ENCODE measurements at places on chromosomes 2 and 18.

GRCh38 chr18:49098386-49098785 is 147.6 kb upstream of the SMAD7 start:
- DNase-seq, result no peak

DNA sequence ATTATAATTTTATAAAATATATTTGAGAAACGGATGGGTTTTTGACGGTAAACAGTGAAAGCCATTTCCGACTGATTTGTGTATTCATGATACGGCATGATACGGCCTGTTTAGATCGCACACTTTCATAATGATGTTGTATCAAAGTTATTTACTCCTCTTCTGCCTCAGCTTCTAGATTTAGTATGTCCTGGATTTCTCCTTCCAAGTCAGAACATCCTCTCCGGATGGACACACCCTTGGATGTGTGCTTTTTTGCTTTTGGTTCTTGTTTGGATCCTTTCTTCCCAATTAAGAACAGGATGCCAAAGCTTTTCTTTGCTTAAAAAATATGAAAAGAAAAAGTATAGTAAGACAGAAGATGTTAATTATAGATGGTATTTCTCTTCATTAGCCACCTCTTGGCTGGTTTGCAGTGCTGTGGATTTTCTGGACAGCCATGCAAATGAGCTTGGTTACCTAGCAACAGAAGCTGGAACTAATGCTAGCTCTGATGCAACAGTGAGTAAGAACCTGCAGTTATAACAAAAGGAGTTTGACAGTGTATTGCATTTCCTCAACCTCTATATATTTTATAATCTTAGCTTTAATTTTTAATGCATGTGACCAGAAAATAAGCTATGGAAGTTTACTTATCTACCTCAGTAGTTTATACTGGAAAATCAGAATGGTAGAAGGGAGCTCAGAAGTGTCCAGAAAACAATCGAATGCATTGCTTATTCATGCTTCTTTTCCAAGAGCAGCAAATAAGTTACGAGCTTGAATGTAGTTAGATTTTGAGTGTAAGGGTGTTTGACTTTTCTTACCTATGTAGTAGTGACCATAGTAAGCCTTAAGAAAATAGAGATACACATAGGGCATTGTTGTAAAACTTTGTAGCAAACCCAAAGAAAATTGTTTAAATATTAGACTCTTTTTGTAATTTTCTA is 27.9 kb downstream of the RMND5A start:
- DNase-seq, result no peak

- DNase-seq, result no peak
Observed at GRCh38 chr2:237298151-237299118, 115.5 kb downstream of the COL6A3 start.

- DNase-seq, result no peak
Observed at GRCh38 chr2:165762723-165763122, 31.3 kb downstream of the GALNT3 start.

- no peak for DNase-seq
Observed at GRCh38 chr18:35378574-35378896, 1.4 kb upstream of the ZNF396 start.

GRCh38 chr2:217943446-217944321 is 59.1 kb downstream of the TNS1 start:
- no peak for DNase-seq

DNA sequence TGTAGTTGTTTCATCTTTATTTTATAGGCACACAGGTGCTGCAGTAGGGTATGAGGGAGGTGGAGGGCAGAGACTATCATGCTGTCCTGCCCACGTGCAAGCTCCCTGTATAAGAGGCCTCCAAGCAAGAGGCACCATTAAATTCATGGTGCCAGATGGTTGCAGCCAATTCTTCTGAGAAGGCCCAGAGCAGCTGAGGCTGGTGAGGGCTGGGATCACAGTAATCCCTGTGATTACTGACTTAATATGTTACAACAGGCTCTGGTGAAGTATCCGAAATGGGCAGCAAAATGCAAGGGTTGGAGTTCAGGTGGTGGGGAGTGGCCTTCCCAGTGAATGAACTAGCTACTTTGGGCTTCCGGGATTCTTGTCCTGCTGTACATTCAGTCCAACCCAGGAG is 191.9 kb upstream of the SMAD2 start:
- DNase-seq, result no peak

DNA sequence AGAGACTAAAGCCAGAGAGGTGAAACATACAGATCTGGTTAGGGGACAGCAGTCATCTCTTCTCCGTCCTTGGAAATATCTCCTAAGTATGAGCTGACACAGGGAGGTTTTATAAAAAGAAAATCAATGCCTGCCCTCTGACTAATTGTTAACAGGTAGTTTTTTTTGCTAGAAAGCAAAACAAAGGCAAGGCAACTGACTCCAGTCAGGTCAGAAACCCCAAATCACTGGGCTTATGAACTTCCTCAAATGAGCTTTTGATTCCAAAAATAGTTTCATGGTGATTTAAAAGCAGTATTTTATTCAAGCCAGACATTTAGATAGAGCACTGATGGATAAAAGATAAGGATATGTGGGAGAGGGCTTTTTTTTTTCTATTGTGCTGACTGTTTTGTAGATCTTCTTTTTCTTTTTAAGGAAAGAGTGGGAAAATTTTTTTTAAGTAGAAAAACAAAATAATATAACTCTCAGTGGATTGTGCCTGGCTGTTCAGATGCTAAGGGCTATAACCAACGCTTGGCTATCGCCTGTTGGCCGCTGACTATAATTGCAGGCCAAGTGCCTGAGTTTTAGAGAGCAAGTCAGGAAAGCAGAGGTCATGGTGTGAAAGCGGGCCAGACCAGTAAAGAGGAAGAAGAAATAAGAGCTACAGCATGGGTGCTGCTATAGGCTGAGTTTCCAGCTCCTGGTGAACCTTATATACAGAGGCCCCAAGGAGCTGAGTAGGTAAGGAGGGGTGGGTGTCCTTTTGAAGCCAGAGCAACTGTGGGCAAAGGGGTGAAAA is 44.9 kb downstream of the MRPL35 start:
- DNase-seq, result no peak

- no peak for DNase-seq
Observed at GRCh38 chr2:174341995-174342685, 7.4 kb downstream of the SP9 start.

- DNase-seq, result no peak
Observed at GRCh38 chr2:232322560-232323327, 55.8 kb upstream of the ALPP start.

- DNase-seq, result no peak
Observed at GRCh38 chr2:207955456-207955855, 69.9 kb downstream of the PLEKHM3 start.

DNA sequence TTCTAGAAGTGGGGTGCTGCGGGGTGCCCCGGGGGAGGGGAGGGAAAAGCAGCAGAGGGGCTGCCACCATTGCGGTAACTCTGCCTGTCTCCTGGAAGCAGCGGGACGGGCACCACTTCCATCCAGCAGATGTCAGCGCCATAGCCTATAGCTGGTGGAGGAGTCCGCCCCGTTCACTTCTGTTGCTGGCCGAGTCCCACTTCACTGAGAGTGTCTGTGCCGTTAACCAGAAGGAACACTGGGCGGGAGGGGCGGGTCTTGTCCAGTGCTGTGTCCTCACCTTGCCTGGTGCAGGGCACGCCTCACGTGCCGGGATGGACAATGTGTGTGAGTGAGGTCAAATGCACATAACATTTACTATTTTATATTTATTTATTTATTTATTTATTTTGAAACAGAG is 19.3 kb upstream of the ODC1 start:
- DNase-seq, result no peak

DNA sequence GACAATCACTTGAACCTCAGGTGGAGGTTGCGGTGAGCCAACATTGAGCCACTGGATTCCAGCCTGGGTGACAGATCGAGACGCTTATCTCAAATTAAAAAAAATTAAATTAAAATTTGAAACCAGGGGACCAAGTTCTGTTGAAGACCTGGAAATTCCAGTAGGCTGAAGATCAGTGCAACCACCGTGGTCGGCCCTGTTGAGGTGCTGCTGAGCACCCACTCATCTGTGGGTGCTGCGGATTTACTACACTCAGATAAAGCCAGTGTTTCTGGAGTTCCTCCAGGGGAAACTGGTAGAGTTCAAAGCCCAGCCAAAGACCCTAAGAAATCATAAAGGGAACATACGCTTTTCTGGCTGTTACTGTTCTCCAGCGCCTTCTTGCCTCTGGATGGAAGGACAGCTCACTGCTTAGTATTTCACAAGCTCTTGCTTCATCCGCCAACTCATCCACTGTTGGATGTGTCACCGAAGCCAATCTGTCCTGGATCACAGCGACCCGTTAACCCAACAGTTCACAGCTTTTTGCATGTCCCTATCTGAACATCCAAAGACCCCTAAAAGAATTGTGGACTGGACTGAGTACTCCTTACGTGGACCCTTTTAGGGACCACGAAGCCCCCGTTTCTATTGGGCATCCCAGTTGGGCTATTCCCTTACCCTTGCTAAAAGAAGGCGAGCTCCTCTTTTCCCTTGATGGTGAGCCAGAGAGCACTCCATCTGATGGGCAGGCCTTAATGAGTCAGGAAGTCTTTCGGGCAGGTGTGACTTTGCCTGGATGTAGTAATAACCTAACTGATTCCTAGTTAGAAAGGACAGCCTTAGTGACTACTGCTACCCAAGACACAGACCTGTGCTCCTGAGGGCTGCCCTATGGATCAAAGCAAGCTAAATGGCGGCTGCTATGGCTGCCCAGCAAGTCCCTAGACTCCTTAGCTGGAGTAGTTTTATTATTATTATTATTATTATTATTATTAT is 6.0 kb upstream of the ALPP start:
- no peak for DNase-seq

DNA sequence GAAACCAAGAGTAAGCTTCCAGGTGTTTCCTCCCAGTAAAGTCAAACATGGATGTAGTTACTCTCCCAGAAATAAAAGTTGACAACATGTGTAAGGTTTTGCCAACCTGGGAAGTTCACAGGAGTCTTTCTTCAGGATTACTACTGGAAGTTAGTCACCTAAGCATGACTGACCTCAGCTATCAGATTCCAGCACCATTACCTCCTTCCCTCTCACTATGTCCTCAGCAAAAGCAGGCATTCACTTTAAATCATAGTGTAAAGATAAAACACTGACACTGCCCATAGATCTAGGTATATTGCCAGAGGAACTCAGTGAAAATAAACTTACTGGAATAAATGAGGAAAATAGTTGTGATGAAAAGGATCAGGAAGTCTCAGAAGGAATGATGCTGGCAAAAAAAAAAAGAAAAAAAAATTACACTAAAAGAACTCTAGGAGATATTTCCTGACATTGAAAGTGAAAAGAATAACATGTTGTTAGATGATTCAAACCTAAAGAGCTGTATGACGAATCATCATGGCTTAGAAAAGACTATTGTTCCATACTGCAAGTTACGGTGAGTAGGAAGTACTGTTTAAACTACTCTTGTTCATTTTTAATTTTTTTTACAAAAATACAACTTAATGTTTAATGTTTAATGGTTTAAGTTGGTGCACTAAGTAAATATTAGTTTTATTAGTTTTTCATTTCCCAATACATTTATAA is 484.5 kb upstream of the ZNF804A start:
- no peak for DNase-seq

- no peak for DNase-seq
Observed at GRCh38 chr18:54358495-54359040, 862 bp downstream of the C18orf54 start.

GRCh38 chr18:9289698-9290097 is 44.9 kb upstream of the TWSG1 start:
- no peak for DNase-seq

DNA sequence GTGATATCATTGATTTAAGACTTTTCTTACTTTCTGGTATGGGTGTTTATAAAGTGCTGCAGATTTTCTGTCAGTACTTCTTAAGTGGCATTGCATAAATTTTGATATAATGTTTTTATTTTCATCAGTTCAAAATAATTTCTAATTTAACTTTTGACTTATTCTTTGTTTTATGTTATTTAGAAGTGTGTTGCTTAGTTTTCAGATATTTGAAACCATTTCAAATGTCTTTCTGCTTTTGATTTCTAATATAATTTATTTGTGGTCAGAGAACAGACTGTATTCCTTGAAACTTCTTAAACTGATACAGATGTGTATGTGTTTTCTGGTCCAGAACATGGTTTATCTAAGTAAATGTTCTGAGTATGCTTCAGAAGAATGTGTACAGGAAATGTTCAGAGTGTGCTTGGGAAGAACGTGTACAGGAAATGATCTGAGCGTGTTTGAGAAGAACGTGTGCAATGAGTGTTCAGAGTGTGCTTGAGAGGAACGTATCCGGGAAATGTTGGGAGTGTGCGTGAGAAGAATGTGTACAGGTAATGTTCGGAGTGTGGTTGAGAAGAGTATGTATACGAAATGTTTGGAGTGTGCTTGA is 265.7 kb upstream of the HS6ST1 start:
- no peak for DNase-seq

GRCh38 chr2:36367895-36368353 is 12.3 kb downstream of the CRIM1 start:
- DNase-seq, result no peak

DNA sequence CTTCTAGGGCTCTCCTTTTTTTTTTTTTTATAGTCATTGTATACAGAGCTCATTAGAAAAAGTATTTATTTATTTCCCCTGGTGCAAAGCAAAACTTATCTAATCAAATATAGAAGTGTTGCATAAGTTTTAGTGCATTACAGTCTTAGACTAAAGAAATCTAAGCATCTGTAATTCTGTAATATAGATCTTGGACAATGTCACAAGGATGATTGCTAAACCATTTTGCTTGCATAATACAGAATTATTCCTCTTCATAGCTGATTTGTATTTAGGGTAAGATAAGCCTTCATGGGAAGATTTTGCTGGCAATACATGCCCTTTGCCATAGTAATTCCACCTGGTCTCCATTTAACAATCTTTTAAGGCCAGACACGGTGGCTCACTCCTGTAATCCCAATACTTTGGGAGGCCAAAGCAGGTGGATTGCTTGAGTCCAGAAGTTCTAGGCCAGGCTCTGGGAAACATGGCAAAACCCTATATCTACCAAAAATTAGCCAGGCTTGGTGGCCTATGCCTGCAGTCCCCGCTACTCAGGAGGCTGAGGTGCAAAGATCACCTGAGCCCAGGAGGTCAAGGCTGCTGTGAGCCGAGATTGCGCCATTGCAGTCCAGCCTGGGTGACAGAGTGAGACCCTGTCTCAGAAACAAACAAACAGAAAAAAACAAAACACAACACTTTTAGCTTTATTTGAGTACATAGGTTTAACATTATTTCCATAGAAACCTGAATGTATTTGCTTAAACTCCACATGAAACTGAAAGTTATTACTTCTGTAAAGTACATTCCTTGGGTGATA is 2.2 kb upstream of the ACADL start:
- DNase-seq, result no peak

DNA sequence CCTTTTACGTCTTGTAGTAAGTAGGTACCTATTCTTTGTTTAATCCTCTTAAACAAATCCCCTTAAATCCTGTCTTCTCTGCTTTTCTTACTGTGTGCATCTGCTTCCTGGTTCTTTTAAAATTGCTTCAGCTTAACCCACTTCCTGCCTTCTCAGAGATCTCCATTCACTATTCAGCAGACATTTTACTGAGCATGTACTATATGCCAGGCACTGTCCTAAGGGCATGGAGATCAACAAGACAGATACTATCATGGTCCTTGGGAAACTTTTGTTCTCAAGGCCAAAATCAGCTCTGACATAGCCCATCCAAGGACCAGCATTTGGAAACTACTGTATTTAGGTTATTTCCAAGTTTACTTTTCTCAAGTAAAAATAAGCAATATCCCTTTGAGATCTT is 227.5 kb downstream of the TPGS2 start:
- DNase-seq, result no peak
